ENCODE measurements at places on chromosomes 3 and 15.
A peak's percentile ranks its signal among the peaks of the same experiment; 100 is the strongest.

GRCh38 chr3:65151666-65152065 lies 463.9 kb upstream of the ADAMTS9 start:
- no peak for DNase-seq

- peak; percentile 64 for DNase-seq
Observed at GRCh38 chr15:41494922-41495735, 1.5 kb downstream of the ITPKA start.

DNA sequence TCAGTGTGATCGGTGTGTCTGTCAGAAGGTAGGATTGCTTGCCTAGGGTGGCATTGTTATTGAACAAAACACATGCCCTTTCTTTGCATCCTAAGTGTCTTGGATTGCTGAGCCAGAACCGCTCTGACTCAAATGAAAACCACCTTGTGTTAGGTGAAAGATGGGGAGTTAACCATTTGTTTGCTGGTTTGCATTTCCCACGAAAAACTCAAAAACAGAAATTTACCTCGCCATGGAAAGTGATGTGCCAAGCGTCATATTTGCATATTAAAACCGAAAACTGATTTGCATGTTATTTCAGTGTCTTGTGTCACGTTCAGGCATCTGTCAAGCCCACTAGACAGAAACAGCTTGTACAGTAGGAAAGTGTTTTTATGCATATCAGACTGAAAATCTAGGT lies 474.6 kb upstream of the TPRG1 start:
- DNase-seq = no peak

DNA sequence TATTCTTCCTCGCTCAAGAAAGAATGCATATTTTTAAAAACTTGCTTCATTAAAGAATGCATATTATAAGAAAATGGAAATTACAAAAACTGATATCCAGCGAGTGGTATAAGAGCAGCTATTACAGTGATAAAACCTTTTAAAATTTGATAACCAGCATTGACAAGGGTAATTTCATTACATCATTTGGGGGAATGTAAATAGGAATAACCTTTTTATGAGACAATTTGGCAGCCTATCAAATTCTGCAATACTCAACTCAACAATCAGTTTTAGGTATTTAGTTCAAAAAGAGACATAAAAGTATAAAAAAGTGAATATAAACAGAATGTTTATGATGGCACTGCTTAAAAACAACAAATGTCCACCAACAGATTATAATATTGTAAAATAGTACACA lies 35.4 kb downstream of the MAP4 start:
- DNase-seq = no peak

DNA sequence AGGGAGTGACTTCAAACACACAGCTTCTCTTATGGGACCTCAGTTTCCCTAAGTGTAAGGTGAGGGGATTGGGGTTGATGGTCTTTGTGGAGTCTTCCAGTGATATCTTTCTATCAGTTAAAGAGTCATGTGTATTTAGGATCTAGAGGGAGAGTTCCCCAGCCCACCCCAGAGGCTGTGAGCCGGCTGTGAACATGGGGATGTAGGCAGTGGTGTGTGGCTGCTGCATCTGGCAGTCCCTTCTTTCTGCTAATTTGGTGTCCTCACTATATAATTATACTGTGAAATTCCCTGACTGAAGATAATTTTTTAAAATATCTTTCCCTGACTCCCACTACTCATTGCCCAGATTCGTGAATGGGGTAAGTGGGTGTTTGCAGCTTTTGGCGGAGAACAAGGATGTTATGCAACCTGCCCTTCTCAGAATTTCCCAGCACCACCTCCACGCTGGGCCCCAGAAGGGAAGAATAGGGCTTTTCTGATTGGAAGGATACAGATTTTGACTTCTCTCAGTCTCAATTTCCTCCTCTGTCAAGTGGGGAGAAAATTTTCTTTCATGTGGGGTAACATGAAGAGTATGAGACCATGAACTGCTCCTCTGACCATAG lies 79.0 kb upstream of the RASGRF1 start:
- no peak for DNase-seq
